ENCODE measurements at places on chromosomes 3 and 15.

DNA sequence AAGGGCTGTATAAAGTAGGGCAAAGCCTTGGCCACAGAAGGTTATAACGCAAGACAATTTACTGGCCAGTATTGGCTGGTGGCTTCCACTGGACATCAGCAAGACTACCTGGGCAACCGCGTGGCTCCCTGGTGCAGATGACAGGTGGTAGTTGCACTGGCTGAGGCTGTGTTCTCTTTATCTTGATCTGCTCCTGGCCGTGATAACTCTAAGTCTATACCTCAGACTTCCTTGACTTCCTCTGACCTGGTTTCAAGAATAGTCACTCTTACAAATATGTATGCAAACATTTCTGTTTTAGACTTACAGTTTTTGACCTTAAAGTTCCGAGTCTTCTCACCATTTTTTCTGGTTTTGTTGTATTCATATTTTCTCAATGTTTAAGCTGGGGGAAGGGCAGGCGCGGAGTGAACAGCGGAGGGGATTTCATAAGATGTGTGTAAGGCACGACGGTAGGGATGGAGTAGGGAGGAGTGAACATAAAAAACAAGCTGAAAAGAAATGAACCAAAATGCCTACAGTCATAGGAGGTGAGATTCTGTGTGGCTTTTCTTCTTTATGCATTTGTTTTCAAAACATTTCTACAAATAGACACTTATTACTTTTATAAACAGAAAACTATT, 15.2 kb upstream of the TMEM212 start:
- no peak for DNase-seq

DNA sequence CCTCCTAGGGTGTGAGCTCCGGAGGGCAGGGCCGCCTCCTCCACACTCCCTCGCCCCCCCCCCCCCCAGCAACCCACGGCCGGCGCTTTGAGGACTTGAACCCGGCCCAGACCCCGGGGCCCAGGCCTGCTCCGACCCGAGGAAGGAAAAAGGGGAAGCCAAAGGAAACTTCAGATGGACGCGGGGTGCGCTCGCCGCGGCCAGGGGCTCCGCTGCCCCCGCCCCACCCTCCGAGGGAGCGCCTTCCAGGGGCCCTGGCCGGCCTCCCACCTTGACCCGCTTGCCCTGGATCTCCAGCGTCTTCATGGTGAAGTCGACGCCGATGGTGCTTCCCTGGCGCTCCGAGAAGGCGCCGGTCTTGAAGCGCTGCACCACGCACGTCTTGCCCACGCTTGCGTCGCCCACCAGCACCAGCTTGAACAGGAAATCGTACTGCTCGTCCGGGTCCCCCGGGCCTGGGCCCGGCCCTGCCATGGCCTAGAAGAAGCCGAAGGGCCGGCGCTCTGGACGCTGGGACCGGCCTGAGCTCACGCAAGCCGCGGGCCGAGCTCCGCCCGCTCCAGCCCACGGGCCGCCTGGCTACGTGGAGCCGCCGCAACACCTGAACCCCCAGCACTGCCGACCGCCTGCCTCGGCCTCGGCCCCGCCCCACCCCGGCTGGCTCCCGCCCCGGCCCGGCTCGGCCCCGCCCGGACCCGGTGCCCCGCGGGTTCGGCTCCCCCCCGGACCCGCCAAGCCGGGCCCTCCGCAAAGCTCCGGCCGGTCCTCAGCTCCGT, 400 bp downstream of the RAB43 start:
- no peak for DNase-seq

DNA sequence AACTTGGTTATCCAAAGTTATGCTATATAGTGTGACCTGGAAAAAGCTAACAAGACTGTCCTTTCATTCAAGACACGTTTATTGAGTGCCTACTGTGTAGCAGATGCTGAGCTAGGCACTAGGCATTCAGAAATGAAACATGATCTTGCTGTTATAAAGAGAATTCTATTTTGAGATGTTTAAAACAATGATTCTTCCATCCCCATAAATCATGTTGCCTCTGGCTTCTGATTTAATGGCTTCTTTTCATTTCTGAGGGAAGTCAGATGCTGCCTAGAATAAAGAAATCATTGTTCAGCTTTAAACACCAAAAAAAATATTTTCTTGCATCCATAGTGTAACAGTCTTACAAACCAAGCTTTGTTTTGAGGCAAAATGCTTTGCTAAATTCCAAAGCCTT, 620.9 kb upstream of the UBE2E2 start:
- DNase-seq, result no peak

GRCh38 chr3:129527262-129527661, 1.2 kb upstream of the RHO start:
- DNase-seq, result no peak
